ENCODE measurements at places on chromosomes 13 and 19.

GRCh38 chr13:68550330-68550729, 1320.2 kb upstream of the PCDH9 start:
- no peak for DNase-seq

GRCh38 chr13:25860862-25861261, 191.0 kb downstream of the SHISA2 start:
- no peak for DNase-seq

DNA sequence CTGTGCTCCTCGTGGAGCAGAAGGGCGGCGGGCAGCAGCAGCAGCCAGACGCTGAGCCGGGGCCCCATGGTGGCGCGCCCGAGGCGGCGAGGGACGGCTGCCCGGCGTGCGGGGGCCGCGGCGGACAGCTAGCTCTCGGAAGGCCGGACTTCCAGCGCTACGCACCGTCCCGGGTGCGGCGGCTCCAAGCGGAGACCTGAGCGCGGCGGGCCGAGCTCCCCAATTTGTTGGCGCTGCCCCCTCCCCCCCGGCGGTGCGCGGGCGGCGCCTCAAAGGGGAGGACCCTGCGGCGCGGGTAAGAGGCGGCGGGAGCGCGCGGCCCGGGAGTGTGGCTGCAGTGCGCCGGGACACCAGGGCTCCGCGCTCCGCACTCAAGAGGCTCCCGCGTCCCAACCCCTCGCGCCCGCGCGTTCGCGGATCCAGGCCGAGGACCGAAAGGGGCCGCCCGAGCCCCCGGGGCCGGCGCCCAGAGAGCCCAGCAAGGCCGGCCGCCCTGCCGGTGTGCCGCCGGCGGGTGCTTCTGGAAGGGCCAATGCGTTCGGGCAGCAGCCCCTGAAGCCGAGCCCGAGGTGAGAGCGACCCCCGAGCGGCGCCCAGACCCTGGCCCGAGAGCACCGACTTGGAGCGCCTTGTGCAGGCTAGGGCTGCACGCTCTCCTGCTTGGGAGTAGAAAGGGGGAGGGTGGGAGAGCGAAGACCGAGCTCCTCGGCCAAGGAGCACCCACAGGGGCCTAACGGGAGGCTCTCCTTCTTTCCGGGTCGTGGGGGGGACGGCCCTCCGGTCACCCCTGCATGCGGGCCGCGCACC, at the start of the genes COL4A1 and COL4A2:
TSS of gene COL4A1 (minus strand) at position 198 of the 807 bp plus-strand sequence. CDS start at position 68, 130 bp downstream.
TSS of gene COL4A2 (plus strand) at position 325 of the 807 bp plus-strand sequence. CDS start 620 bp downstream, outside the sequence.
- DNase-seq = no peak

DNA sequence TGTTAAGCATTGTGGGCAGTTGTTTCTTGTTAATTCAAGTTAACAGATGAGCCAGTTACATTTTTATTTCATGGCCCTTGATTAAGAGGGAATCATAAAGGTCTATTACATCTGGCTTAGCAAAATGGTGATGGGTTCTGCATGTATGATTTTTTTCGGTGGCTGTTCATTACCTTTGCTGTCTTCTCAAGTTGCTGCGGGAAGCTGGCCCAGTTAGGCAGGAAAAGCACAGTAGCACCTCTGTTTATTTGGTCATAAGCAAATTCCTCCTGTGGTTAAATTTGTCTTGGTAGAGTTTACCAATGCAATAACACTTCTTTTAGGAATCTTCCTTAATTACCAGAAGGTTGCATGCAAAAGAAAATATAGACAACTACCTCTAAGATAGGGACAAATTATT, 104.5 kb downstream of the FRY start:
- DNase-seq = no peak

- no peak for DNase-seq
These were observed 46.8 kb downstream of the PTPRS start for GRCh38 chr19:5293612-5294378.

DNA sequence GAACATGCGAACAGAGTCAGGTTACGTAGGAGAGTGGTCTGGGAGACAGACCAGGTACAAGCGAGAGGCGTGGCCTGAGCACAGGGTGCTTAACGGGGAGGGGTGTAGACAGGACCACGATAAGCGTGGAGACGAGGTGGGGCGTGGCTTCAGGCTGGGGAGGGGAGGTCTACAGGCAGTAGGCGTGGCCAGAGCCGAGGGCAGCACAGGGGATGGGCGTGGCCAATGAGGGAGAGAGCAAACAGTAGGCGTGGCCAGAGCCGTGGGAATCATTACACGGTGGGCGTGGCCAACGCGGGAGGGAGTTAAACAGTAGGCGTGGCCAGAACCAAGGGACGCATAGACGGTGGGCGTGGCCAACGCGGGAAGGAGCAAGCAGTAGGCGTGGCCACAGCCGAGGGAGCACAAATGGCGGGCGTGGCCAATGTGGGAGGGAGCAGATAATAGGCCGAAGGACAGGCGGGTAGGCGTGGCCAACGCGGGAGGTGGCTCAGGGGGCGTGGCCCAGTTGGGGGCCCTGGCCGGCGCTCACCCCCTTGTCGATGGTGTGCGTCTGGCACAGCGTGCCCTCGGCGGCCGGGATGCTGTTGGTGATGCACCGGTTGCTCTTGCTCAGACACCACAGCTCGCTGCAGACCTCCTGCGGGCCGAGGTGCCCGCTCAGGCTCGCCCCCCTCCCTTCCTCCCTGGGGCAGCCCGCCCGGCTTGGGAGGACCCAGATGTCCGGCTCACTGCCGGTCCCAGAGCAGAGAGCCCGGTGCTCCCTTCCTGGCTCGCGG, 15.2 kb upstream of the MYO1F start:
- peak; percentile 73 for DNase-seq

DNA sequence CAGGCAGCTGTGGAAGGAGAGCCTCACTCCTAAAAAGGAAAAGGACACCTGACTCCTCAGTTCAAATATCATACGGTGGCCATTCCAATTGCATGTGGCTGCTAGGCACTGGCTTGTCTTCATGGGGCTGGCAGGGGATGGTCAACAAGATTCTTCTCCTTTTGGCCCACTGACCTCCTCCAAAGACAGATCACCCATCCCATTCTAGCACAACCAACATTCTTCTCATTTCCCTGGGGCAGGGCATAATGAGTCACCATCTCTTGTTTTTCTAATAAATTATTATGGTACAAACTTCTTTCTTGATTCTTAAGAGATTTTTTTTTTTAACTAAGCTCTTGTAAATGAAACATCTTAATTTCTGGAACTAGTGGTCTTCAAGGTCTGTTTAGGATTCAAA, 136.7 kb upstream of the NBEA start:
- no peak for DNase-seq

DNA sequence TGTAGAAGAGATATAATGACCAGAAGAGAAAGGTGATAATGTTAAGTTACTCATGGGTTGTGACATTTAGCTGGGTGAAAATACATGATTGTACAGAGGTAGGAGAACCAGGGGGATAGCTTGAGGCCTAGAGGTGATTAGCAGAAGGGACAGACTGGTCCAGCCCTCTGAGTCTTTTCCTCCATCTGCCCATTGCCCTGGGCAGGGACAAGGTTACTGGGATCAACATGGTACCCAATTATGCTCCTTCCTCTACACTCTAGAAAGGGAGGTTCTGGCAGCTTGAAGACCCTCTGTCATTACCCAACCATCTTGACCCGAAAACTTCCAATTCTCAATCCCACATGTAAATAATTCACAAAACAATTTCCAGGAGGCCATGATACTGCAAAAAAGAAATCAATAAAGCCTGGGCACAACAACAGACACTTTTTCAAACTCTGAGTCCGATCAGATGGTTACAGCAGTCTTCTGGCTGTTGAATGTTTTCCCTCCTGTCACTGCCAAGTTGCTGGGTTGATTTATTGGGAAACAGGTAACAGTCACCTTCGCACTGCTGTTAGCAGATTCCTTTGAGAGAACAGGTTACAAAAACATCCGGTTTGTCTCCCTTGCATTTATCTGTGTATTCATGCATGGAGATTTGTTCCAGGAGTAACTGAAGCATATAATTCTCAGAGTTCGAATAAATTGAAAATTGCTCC, 239.1 kb upstream of the HTR2A start:
- DNase-seq = no peak

GRCh38 chr19:28905996-28906395, 307.0 kb downstream of the UQCRFS1 start:
- DNase-seq = no peak

DNA sequence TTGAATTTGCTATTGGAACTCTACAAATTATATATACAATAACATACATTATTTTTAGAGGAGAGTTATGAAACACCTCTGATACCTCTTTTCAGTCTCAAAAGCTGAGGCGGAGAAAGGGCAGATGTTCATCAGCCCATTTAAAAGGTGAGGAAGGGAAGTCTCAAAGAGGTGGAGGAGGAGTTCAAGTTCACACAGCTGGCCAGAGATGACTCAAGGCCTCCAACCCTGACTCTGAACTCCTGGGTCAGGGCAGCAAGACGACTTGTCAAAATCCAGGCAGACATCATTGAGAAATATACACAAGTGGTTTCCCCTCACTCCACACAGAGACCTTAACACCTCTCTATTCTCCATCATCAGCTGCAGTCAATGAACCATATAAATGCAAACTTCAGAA, 2.1 kb downstream of the SIAH3 start:
- DNase-seq = peak; percentile 64

GRCh38 chr19:44580366-44580895, 32.9 kb upstream of the IGSF23 start:
- no peak for DNase-seq

GRCh38 chr19:10864538-10864899, 6.8 kb upstream of the CARM1 start:
- peak; percentile 84 for DNase-seq

- no peak for DNase-seq
These were observed 34.1 kb downstream of the PSG5 start for GRCh38 chr19:43152214-43152613.

- DNase-seq = no peak
These were observed 753.3 kb downstream of the OLFM4 start for GRCh38 chr13:53781941-53782340.

GRCh38 chr13:31927219-31927653, 104.3 kb upstream of the FRY start:
- no peak for DNase-seq

GRCh38 chr13:34124666-34125306, 306.8 kb downstream of the RFC3 start:
- DNase-seq = no peak

DNA sequence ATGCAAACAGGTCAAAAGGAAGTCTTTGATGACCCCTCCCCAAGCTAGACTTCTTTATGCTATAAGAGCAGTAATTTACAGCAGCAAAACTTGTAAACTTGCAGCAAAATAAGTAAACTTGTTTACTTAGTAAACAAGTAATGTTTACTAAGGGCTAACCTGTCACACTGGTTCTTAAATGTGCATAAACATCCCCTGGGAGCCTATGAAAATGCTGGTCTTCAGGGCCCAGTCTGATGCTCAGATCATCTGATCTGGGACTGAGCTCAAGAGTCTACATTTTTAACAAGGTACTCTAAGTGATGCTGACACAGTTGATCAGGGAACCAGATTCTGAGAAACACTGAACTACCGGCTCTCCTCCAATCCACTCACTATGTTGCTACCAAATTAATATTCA, 53.4 kb downstream of the MTMR6 start:
- no peak for DNase-seq

GRCh38 chr13:114029866-114030625, 56.2 kb upstream of the C13orf46 start:
- DNase-seq = peak; percentile 8

GRCh38 chr13:41053384-41053826, 7.9 kb upstream of the WBP4 start:
- DNase-seq = no peak

- DNase-seq = peak; percentile 87
These were observed 1.5 kb upstream of the RAB3A start for GRCh38 chr19:18205200-18205892.

- DNase-seq = peak; percentile 56
These were observed 2.1 kb downstream of the ZMYM2 start for GRCh38 chr13:19960653-19960976.

GRCh38 chr13:46575818-46576221, 22.9 kb downstream of the LRCH1 start:
- DNase-seq = no peak

DNA sequence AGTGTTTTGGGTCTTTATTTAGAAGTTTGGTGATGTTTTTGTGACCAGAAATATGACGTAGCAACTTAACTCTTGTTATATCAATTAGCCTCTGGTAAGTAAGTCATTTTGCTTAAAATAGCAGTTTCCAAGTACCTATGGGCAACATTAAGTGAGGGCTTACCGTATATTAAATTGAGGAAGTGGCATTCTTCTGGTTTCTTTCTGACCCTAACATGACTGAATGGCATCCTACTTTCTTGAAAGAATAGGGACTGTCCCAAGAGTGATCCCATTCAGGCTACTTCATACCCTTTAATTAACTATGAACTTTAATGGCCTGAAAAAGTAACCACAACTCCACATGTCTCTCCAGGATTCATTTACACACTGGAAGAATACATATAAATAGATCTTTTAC, 106.6 kb downstream of the MZT1 start:
- DNase-seq = no peak

DNA sequence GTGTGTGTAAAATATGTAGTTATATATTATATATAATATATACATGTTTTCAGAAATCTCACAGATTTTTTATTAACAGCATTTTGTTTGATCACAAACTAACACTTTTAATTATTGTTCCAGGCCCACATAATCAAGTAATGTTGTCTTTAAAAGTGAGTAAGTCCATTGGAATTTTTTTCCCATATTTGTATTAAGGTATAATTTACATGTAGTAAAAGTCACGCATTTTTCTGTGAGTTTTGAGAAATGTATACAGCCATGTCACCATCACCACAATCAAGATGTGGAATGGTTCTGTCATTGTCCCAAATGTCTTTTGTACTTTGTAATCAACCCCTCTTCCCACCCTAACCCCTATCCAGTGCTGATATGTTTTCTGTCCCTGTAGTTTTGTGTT, 120.0 kb upstream of the RFC3 start:
- no peak for DNase-seq

DNA sequence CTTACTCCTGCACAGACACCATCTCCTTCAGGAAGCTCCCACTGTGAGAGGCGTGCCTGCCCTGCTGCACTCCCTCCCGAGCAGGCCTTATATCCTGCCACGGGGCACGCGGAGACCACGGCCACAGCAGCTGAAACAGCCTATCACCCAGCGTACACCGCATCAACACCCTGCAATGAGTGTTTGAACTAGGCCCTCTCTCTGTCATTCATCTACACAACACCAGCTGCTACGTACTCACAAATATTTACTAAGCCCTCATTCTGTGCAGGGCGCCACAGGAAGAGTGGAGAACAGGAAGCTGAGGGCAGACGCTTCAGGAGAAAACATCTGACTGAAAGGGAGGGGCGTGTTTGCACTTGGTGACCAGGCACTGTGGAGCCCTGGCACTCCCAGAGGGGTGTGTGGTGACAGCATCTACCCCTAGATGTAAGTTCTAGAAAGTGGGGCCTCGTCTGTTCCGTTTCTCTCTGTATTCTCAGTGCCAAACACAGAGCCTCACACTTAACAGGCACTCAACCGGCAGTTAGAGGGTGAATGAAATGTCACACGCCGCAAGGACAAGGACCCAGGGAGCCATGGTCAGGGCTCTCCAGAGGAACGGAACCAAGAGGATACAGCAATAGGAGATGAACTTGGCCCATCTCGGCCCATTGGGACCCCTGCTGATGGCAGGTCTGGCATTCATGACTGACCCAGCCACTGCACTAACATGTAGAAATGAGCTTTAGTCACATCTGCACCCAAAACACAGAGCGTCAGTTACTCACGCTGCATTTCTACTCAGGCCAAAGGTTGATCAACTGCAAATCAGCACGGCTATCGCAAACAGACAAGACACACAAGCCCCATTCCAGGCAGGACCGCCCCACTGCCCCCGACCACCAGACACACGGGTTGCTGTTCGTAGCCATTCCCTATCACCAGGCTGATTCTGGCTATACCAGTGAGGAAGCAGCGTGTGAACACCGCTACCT, 15.7 kb downstream of the RANBP3 start:
- no peak for DNase-seq

Data from RPMI8226 (cell line).